Activated CD4-positive, alpha-beta T cell treated with anti-CD3 and anti-CD28 coated beads, Interleukin-2, Interleukin-6, amounts not matched to agents 100 ng/mL and 50 ng/mL, durations not matched to agents 16 hours and 8 hours (primary cell): ENCODE measurements at places on chromosomes 12 and 14.

- DNase-seq: no peak
Measured at GRCh38 chr14:89331398-89331797, 85.6 kb downstream of the FOXN3 start.

DNA sequence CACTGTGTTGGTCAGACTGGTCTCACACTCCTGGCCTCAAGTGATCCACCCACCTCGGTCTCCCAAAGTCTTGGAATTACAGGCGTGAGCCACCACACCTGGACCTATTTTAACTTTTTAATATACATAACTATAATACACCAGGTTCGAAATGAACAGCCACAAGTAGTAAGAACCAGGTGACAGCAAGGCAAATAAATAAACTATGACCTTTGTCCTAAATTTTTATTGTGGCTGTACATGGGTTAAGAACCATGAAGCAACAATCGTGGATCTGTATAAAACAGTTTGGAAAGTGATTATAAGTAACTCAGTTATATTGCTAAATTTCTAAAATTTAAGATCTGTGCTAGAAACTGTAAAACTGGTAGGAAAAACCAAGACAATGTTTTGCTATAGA is 41.5 kb downstream of the GXYLT1 start:
- no peak for DNase-seq

GRCh38 chr14:102295270-102295669 is 9.7 kb downstream of the MOK start:
- no peak for DNase-seq

GRCh38 chr12:4068981-4069669 is 195.9 kb upstream of the PARP11 start:
- DNase-seq: no peak

GRCh38 chr12:110436231-110436630 is 13.9 kb downstream of the ARPC3 start:
- no peak for DNase-seq

DNA sequence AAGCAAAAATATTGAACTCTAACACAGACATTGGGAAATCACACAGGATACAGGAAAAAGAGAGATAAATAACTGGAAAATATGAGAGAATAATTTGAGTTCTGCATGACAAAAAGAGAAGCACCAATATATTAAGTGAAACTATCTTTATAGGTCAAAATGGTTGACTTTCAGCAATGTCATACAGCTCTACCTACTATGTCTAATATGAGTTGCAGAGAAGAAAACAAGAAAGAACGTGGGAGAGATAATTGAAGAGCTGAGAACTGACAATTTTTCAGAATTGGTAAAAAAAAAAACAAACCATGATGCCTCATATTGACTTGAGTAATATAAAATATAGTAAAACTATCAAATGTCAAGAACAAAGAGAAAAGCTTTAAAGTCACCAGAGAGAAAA is 221.7 kb downstream of the BCL11B start:
- DNase-seq: no peak

GRCh38 chr14:94671870-94672444 is 59.8 kb downstream of the SERPINA3 start:
- DNase-seq: no peak

GRCh38 chr12:107761502-107761904 is 566 bp upstream of the PRDM4 start:
- no peak for DNase-seq

- peak; percentile 45 for DNase-seq
Measured at GRCh38 chr12:79673354-79673753, 17.4 kb downstream of the PAWR start.

DNA sequence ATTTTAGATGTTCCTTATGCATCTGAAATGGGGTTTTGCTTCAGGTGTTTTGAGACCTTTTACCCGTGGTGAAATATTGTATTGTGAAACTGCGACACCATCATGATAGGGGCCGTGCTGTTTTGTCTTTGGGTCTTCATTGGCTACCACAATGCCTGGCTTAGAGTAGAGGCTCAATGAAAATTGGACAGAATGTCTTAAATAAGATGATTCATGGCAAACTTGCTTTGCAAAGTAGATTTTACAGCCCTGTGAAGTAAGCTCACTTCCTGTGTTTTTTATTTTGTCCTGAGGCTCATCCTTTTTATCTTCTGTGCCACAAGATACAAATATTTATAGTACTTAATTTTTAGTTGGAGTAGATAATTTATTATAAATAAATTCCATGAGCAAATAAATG is 111.3 kb upstream of the FRMD6 start:
- no peak for DNase-seq

DNA sequence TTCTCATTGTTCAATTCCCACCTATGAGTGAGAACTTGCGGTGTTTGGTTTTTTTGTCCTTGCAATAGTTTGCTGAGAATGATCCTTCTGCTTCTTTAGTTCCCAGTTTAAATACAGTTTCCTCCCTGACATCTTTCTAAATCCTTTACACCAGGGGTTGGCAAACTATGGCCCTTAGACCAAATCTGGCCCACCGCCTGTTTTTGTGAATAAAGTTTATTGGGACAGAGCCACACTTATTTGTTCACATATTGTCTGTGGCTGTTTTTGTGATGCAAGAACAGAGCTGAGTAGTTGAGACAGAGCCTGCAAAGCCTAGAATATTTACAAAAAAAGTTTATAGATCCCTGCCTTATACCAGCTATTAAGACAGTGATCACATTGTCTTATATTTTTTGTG is 53.7 kb downstream of the SERPINA10 start:
- no peak for DNase-seq

GRCh38 chr12:114693059-114693531 is 9.1 kb upstream of the TBX3 start:
- DNase-seq: no peak

- peak; percentile 50 for DNase-seq
Measured at GRCh38 chr12:97308576-97309198, 153.9 kb upstream of the RMST start.

DNA sequence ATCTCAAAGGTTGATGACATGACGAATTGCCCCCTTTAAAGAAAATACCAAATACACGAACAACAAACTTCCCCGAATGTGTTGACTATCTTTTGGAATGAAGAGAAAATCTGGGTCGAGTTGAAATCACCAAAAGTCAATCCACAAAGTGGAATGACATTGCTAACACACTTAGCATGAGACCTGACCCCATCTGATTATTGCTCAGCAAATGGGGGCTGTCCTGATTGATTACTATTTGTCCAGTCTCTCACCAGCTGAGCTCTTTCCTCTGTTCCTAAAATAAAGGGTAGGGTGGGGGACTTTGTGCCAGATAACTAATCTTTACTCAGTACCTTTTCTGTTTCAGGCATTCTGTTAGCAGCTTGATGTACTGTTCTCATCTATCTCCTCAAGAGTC is 223.4 kb downstream of the APAF1 start:
- DNase-seq: no peak

DNA sequence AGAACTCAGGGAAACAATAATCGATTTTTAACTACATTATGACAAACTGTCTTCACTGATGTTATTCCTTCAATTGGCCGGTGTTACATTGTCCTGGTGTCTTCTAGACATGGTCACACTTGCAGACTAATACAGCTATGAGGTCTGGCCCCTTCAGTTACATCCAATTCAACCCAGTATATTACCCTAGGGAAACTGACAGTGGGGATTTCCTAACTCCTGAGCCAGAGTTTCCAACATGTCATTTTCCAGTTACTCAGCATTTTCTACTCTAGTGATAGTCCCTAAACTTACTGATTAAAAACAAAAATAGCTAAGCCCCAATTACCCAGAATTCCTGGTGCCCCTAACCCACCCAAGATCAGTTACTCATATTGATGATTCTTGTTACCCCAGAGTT is 21.1 kb downstream of the IFNG start:
- peak; percentile 50 for DNase-seq

DNA sequence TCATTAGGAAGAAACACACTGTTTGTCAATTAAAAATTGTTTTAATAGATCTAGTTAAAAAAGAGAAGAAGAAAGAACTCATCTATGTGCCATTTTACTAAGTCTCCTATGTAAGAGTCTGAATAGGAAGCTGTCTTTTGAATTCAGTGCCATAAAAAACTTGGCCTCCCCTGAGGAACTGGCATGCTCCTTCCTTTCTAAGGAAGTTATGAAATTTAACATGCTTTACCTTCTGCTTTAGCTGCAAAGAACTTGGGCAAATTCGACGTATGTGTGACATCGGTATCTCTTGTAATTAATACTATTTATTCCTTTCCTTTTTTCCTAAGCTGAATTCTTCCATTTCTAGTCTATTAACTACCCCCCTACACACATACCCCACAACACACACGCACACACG is 12.5 kb downstream of the TM7SF3 start:
- DNase-seq: no peak

DNA sequence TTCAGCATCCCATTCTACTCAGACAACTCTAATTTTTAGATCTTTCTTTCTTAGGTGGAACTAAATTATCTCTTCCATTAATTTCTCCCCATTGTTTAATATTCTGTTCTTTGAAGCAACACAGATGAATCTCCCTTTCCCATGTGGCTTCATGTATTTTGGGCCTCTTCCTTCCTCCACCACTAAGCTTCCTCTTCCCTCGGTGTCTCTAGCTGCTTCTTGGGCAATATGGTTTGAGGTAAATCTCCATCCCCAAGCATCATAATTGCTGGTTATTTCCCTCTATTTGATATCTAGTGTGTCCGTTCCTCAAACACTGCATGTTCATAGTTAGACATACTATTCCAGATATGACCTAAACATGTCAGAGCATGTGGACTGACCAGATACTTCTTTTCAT is 119.2 kb downstream of the PELI2 start:
- DNase-seq: no peak

DNA sequence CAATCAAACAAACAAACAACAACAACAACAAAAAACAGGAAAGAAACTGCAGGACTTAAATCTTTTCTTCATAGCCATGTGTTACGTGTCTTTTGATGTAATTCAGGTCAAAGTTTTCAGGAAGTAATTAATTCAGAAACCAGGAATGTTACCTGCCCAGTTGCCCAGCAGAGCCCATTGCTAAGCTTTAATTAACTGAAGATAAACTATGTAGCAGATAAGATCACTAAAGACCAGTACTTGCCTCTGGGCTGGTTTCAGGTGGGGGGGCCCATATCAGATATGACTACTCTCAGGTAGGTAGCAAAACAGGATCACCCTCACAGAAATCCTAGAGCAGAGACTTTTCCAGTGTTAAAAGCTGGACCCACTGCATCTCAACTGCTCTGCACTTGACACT is 69.2 kb downstream of the LIN7A start:
- no peak for DNase-seq

DNA sequence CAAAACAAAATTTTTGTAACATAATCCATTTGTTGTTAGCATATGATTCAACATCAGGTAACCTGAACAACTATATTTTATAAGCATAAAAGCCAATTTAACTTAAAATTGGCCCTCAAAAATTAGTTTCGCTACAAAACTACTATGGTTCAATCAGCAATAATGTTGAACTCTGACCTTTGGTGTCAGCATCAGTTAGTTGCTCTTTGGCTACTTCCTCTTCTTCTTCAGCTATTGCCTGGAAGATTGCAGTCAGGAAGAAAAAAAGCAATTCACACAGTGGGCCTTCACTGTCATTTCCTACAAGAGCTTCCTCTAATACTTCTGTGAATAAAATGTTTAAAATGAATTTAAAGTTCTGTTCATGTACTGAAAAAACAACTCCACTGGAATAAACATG is 78.2 kb upstream of the CFL2 start:
- no peak for DNase-seq

GRCh38 chr12:62192180-62192902 is 67.9 kb upstream of the USP15 start:
- DNase-seq: peak; percentile 79

GRCh38 chr12:13177373-13177772 is 19.2 kb upstream of the EMP1 start:
- DNase-seq: no peak

DNA sequence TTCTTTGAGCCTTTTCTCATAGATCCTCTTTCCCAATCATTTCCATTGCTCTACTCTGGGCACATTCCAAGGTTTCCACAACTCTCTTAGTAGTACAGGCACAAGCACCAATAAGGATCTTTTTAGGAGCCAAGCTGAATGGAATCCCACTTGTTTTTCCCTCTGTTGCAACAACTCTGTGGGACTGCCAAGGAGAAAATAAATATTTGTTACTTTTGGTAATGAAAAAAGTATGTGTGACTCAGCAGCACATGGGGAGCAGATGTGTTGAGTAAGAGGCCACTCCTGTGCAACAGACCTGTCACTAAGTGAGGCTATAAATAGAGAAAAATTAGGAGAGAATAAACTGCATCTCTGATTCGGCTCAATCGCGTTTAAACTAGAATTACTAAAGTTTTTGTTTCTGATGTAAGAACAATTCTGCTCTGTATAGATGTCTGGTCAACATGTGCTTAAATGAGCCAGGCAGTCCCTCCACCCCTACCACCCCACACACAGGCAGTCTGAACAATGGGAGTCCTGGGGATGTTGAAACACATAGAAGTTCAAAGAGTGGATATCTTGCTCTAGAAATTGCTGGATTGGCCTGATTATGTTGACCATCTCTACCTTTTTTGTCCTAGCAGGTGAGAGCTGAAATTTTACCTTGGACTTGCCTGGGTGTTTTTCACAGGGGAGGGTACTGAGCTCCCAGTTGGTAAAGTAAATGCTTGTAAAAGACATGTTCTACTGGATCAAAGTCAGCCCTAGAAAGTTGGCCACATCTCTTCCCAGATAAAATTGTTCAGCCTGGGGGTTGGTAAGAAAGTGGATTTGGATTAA is 244.3 kb upstream of the NOVA1 start:
- DNase-seq: no peak

DNA sequence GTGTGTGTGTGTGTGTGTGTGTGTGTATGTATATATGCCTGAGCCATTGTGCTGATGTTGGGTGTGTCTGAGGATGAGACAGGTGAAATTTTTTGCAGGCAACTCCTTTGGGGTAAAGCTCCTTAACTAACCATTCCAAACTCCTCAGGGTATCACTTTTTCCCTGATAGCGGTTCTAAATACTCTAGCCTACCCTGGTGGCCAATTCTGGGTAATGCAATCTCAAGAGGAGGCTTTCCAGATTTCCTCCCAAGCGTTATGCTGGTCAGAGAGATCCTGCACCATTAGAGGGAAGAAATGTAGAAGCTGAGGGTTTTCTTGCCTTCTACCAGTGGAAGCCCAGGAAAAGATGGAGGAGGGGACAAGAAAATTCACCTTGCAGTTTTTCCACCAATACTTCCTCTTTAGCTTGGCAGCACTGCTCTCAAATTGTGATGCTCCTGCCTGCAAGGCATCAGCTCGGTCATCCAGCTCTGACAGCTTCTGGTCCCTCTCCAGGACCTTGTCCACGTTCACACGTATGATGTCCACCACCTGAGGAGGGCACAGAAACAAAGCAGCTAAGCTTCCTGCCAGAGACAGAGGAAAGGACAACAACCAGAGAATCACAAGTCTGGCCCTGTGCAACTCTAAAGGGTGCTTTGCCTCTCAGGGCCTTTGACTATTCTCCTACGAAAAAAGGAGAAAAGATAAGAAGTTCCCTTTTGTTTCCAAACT is 4.9 kb downstream of the VAMP1 start:
- DNase-seq: peak; percentile 63

GRCh38 chr12:26428420-26428819 is 233.0 kb downstream of the SSPN start:
- DNase-seq: no peak

GRCh38 chr12:123133701-123134100 is 17.2 kb downstream of the PITPNM2 start:
- no peak for DNase-seq
